ENCODE measurements at places on chromosomes 3 and 15.
A peak's percentile ranks its signal among the peaks of the same experiment; 100 is the strongest.

GRCh38 chr15:67601073-67601472 is 58.6 kb downstream of the MAP2K5 start:
- DNase-seq = no peak

- DNase-seq = no peak
These were observed 1.3 kb downstream of the DNAH1 start for GRCh38 chr3:52317208-52318000.

- no peak for DNase-seq
These were observed 12.6 kb downstream of the ALAS1 start for GRCh38 chr3:52210550-52211046.

DNA sequence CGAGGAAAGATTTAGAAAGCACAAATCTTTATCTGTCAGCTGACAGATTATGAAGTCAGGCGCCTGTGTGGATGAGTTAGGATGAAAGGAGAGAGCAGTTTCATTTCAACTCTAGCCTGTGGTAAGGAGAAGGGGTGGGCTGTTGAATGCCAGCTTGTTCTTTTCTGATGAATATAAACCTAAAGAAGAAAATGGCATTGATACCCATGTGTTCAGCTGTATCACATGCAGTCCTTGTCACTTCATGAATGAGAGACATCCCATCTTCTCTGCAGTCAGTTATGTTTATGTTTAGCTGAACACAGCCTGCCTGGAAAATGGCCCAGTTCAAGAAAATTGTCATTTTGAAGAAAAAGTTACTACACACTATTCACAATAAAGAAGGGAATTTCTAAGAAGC is 345.7 kb upstream of the RBMS3 start:
- no peak for DNase-seq

DNA sequence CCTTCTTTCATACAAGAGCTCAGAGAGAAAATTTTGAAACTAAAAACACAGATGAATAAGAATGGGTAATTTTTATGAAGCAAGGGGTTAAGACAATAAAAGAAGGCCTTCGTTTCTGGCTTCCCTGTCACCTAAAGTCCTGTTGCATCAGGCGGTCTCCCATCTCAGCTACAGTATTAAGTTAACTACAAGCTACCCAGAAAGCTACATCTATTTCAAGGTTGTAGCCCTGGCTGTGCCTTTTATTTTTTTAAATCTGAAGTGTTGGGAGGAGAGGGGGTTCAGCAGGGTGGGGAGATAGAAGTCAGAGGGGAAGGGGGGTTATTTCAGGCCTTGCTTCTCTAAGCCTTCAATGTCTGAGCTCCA is 183.3 kb downstream of the TPRG1 start:
- no peak for DNase-seq

GRCh38 chr3:50606596-50606995 is 5.0 kb downstream of the CISH start:
- no peak for DNase-seq

DNA sequence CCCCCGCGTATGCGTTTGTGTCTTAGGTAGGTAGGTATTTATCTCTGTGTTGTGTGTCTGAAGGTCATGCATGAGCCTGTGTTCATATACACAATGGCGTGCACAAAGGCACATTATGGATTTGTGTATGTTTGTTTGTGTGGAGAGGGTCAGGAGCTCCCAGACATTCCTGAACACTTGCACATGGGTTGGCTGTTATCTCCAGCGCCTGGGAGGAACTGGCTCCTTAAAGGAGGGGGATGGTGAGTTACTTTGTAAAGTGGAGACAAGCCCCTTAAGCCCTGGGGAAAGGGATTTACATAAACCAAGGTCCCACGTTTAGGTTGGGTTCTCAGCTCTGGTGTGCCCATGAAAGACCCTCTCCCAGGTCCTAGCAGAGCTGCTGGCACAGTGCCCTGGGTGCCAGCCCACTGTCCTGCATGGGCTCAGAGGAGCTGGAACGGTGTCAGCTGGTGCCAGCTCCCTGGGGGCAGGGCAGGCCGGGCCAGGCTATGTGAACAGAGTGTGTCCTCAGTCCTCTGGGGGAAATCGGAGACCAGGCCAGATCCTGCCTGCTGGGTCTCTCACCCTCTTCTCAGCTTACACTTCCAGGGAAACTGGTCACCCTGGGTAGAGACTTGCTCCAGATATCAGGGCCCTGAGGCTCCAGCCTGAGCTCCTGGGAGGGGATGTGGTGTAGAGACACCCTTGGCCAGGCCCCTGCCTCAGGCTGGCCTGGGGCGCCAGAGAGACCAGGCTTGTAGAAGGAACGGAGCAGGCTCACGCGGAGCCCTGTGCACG is 25.1 kb downstream of the SNX33 start:
- DNase-seq = no peak

GRCh38 chr3:194189243-194189791 is 53.4 kb downstream of the HES1 start:
- no peak for DNase-seq

DNA sequence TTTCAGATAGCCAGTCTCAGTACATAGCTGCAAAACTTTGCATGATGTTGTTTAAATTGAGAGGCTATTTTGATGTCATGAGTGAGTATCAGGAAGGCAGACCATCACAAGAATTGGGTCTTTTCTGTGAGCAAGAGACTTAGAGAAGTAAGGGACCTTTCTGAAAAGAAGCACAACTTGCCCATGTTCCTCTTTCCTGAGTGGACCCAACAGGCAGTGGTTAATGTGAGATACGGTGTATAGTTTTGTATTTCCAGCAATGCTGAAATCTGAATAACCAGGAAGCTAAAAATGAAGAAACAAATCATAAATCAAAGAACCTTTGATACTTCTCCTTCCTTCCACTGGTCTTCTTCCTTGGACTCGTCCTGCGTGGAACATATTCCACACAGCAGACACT is 25.1 kb downstream of the MCTP2 start:
- no peak for DNase-seq

DNA sequence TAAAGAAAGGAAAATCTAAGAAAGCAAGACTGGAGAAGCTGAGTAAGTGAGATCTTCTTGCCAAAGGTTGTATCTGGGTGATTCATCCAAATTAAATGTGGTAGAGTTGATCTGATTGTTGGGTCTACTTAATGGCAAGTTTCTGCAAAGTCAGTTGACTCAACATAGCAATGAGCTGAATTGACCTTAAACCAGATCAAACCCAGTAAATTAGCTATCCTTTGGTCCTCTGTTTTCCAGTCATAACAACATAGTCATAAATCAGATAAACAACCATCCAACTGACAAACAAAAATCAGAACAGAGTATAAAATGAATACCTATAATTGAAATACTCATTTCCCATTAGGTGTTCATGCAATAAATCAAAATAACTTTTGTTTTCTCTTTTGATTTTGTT is 142.6 kb upstream of the CFAP20DC start:
- no peak for DNase-seq

- DNase-seq = no peak
These were observed 15.9 kb upstream of the TMEM87A start for GRCh38 chr15:42289166-42289565.

GRCh38 chr3:175434561-175434960 is 575.4 kb downstream of the NAALADL2 start:
- no peak for DNase-seq

GRCh38 chr3:127473244-127474024 is 117.1 kb downstream of the TPRA1 start:
- DNase-seq = no peak

DNA sequence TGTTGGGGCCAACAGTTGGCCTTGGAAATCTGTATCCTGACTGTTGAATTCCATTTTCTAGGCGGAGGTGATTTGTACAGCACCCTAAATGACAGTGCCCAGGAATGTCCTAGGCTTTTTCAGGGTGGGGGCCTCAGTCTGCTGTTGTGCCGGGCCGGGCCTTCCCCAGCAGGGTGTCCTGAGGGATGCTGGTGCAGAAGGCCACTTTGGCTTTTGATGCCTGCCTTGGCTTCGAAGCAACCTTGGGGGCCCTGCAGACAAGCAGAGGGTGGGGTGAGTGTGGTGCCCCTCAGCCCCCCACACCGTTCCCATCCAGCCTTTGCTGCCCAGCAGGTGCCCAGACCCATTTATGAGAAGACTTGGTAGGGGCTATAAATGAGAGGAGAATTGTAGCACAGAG is 33.0 kb downstream of the SYNM start:
- DNase-seq = no peak

DNA sequence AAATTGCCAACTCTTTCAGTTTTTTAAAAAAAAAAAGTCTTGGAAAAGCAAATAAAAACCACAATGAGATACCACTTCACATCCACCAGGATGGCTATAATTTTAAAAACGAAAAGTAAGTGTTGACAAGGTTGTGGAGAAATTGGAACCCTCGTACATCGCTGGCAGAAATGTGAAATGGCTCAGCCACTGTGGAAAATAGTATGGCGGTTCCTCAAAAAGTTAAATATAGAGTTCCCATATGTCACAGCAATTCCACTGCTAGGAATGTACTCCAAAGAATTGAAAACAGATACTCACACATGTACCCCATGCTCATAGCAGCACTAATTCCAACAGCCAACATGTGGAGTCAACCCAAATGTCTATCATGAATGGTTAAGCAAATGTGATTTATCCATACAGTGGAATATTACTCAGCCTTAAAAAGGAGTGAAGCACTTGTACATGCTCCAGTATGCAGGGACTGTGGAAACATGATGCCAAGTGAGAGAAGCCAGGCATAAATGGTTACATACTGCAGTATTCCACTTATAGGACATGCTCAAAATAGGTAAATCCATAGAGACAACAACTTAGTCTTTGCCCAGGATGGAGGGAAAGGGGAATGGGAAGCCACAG is 73.8 kb upstream of the PCSK6 start:
- no peak for DNase-seq

DNA sequence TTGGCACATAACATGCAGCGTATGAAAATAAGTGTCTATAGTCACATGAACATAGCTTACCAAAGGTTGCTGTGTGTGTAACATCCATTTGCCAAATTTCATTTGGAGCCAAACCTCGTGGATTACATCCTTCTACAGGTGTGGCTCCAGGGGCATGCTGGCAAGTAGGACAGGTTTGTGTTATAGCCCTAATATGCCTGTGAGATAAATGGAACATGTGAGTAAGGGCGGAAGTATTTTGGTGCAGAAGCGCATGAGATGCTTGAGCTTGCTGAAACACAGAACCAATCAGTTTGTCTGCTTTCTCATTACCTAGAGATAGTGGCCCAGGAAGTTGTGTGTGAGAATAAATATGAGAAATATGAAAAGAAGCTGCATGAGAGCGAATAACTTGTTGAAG is 21.8 kb upstream of the XCR1 start:
- no peak for DNase-seq

DNA sequence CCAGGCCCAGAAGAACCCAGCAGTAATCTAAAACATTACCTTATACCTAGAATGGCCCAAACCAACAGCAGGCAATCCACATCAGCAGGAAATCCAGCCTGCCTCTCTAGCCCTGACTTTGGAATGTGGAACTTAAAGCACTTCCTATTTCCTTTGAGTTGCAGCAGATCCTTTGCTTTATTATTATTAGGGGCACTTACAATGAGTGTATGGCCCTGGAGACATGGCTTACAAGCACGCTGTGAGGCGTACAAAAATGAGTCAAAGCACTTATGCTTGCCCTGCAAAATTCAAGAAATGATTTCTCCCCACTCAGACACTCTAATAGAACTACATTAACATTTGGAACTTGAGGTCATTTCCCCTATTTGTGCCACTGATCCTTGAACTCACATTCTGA is 9.5 kb upstream of the KNSTRN start:
- DNase-seq = no peak

GRCh38 chr3:46845397-46845859 is 17.8 kb downstream of the MYL3 start:
- peak; percentile 75 for DNase-seq

DNA sequence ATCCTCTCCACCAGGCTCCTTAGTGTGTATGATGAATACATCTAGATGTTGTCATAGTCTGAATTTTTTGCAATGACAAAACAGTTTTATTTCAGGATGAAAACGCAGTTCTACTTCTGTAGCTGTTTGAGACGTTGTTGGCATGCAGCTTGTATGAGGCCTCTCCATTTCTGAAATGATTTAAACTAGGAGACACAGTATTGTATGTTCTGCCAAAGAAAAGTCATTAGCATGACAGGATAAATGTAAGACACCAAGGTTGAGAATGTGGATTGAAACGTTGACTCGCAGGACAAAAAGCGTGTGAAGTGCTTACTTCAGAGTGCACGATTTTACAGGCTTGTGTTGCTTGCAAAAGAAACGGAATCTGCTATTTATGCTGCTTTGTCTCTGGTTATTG is 35.3 kb downstream of the ABHD17C start:
- DNase-seq = no peak

GRCh38 chr3:166285001-166285400 is 447.8 kb upstream of the BCHE start:
- DNase-seq = no peak

GRCh38 chr15:63987796-63988378 is 58.4 kb downstream of the DAPK2 start:
- no peak for DNase-seq

- DNase-seq = no peak
These were observed 20.3 kb upstream of the CYP11A1 start for GRCh38 chr15:74387621-74388362.

GRCh38 chr3:97765336-97765735 is 778 bp downstream of the ARL6 start:
- DNase-seq = no peak

DNA sequence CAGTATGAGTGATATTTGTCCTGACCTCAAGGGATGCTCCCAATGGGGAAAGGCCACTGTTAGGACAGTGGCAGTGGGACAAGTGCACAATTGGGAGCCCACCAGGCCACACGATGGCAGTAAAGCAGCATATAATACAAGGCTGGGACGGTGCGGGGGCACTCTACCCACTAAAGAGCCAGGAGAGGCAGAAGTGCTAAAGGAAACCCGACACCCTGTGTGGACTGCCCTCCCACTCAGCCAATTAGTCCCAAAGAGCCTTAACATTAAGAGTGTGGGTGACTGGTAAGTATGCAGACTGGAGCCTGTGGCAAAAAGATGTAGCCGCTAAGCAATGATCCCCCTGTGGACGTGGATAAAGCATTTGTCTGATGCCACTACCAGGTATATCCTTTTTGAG is 8.2 kb upstream of the ZNF589 start:
- peak; percentile 70 for DNase-seq

GRCh38 chr3:51814034-51814433 is 35.0 kb upstream of the IQCF6 start:
- no peak for DNase-seq

DNA sequence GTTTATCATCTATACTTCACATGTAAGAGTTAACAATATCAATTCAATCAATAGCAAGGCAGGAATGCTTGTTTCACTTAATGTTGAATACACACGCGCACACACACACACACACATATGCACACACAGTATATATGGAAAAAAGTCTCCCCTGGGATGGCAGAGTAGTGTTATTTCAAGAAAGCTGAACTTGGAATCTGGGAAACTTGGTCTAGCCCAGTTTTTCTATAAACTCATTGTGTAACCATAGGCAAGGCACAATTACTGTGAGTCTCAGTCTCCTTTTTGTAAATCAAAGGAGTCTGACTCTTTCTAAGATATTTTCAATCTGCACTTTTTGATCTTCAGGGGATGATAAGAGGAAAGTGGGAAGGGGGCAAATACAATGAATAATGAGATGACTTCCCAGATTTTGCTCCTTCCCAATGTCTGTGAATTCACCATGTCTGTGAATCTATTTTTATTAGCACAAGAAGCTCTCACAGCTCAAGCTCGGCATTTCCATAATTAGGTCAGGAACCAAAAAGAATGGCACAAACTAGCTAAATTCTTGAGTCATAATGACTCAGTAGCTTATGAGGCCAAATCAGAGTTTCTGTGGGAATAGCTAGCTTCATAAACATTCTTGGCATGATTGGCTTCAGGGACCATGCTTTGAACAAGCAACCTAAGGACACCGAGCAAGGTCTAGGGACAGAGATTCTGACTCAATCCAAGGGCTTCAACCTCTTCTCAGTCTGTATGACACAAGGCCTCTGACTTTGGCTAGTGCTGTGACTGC is 227.4 kb upstream of the DCBLD2 start:
- DNase-seq = no peak

GRCh38 chr3:131535131-131535530 is 32.4 kb upstream of the MRPL3 start:
- DNase-seq = no peak
